ENCODE measurements at places on chromosomes 6 and 20. TPM values are rescaled to one million over a fixed set of nuclear protein-coding genes. Genes with fewer than 3 reads are reported as not detected.

MDFI gene
- total RNA-seq: 402 TPM

CMTR1 gene
- 29.2 TPM for total RNA-seq

LGSN gene
- total RNA-seq: not detected

B3GALT4 gene
- 29.3 TPM for total RNA-seq

FAM83B gene
- total RNA-seq: 74.4 TPM

All from placental epithelial cell (primary cell).